ENCODE measurements at places on chromosomes 12 and 14.
A peak's percentile ranks its signal among the peaks of the same experiment; 100 is the strongest.

DNA sequence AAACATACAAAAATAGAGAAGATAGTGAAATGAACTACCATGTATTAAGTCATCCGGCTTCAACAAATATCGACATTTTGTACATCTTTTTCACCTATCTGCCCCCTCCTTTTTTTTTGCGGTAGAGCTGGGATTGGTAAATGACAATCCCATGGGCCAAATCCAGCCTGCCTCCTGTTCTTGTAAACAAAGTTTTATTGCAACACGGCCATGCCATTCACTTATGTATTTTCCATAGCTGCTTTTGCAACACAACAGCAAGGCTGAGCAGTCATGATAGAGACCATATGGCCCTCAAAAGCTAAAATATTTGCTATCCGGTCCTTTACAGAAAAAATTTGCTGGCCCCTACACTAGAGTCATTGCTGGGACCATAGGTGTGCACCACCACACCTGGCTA is 58.1 kb upstream of the PLEKHG3 start:
- DNase-seq: no peak

DNA sequence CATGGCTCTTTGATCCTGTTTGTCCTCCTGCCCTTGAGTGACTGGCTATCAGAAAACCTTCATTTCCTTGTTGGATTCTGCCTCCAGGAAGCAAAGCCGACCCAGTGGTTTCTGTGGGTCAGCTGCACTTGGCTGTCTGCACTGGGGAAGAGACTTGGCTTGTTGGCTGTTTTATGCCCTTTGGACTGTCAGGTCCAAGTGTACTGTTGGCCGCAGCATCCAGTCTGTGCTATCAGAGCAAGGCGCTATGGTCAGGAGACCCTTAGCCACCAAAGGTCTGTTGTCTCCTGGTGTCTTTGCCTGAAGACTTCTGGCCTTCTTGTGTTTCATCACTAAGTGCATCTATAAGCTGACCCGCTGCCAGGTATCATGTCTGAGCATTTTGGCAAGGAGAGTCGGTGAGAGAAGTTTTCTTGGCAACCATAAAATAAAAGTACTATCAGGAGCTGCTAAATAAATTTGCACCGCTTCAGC is 177.4 kb upstream of the HIF1A start:
- no peak for DNase-seq

GRCh38 chr12:103799857-103800771 is 40.9 kb downstream of the NT5DC3 start:
- no peak for DNase-seq

DNA sequence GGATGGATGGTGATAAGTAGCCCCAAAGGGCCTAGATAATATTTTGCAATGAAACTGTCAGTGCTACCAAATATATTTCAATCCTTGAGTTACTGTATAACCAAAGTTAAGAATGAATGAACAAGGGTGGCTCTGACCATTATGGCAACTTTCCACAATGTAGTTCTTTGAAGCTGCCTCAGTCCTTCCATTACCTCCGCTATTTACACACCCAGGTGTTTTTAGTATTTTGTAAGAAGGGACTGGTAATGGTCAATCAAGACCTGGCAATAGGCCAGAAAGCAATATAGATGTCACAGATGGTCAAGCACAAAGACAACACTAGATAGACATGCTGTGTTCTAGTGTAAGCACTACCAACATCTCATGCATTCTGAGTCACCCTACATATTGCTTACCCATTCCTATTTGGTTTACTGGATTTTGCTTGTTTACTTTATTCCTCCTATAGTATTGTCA is 16.3 kb downstream of the DUSP16 start:
- no peak for DNase-seq

DNA sequence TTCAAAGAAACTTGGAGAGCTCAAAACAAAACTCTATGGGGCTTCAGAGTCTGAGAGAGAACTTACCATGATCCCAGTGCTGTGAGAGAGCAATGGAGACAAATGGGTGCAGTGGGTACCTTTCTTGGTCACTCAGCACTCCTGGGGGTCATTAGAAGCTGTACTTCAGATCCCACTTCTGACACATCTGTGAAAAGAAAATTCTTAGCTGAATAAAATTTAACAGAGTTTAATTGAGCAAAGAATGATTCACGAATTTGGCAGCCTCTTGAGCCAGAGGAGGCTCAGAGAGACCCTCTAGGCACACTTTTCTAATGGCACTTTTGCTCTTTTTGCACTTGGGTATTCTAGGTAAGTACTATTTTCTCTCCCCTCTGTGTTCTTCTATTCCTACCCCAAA is 96.8 kb upstream of the SYT10 start:
- no peak for DNase-seq

DNA sequence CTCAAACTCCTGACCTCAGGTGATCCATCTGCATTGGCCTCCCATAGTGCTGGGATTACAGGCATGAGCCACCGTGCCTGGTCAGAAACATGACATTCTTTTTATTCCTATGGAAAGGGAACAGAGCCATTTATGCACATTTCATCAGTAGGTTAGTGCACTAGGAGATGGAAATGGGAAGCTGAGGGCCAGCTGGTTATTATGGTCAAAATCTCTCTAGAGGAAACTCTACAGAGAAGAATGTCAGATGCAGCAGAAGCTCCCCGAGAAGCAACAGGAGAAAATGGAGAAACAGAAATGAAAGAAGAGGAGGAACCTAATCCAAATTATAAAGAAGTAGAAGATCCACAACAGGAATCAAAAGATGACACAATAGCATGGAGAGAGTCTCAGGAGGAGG is 2.7 kb downstream of the CFAP251 start:
- no peak for DNase-seq

DNA sequence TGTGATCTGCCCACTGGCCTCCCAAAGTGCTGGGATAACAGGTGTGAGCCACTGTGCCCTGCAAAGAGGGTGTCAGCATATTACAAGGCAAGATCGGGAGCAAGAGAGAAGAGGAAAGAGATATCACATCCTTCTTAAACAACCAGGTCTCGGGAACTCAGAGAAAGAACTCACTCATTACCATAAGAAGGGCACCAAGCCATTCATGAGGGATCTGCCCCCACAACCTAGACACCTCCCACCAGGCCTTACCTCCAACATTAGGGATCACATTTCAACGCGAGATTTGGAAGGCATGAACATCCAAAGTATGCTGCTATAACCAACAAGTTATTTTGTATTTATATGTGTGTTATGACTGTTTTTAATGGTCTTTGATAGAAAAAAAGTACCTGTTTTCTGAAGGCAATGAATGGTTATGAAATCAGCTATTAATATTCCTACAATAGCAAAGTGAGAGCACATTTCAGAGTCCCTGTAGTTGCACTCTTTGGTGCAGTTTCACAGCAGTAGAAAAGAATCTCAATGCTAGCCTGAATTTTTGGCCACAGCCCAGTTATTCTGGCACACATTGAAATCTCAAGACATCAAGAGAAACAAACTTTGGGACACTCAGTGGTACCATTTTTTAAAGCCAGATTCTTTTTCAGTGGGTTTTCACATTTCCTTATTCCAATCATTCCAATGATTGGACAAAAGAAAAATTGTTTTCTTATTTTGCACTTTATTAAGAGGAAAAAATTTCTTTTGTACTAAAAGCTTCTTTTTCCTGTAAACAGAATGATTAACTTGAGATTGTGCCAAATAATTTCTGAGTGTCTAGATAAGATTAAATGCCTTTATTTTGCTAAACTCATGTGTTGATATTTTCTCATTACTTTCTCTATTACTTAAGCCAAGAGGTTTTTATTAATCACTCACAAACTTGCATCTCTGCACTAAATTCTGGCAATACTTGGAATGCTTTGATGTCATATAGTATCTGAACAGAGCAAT is 582.6 kb upstream of the ATP2B1 start:
- no peak for DNase-seq

- no peak for DNase-seq
Measured at GRCh38 chr12:20527417-20528163, 159.3 kb downstream of the PDE3A start.

GRCh38 chr12:3752096-3752709 is 706 bp downstream of the CRACR2A start:
- DNase-seq: peak; percentile 71

- no peak for DNase-seq
Measured at GRCh38 chr14:28751467-28752058, 15.0 kb upstream of the FOXG1 start.

DNA sequence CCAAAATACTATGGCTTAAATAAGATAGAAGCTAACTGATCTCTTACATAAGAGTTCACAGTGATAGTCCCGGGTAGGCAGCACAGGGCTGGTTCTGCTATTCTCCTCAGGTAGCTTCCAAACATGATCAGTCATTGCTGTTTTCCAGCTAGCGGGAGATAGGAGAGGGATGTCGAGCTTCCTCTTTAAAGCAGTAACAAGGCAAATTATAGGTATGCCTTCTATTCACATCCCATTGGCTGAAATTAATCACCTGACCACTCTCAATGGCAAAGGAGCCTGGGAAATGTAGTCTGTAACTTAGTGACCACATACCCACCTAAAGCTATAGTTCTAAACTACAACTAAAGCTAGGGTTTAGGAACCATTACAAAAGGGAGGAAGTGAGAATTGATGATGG is 34.5 kb upstream of the VRK1 start:
- peak; percentile 30 for DNase-seq

DNA sequence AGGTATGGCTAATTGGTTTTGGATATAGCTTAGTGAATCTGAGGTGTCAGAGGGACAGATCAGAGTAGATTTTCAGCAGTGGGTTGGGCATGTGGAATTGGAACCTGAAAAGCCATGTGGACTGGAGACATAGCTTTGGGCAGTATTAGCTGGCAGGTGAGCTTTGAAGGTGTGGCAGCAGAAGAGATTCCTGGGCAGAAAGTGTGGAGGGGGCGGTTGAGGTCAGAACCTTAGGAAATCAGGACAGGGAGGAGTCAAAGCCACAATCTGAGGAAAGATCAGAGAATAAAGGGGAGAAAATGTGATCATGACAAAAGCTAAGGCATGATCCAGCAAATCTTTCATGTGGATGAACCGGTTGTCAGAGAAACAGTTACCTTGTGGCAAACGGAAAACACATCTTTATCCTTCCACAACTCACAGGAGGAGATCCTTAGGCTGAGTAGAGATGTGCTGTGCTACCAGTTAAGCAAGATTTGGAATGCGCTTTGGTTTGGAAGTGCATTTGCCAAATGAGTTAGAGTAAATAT is 56.4 kb downstream of the PTGER2 start:
- no peak for DNase-seq

DNA sequence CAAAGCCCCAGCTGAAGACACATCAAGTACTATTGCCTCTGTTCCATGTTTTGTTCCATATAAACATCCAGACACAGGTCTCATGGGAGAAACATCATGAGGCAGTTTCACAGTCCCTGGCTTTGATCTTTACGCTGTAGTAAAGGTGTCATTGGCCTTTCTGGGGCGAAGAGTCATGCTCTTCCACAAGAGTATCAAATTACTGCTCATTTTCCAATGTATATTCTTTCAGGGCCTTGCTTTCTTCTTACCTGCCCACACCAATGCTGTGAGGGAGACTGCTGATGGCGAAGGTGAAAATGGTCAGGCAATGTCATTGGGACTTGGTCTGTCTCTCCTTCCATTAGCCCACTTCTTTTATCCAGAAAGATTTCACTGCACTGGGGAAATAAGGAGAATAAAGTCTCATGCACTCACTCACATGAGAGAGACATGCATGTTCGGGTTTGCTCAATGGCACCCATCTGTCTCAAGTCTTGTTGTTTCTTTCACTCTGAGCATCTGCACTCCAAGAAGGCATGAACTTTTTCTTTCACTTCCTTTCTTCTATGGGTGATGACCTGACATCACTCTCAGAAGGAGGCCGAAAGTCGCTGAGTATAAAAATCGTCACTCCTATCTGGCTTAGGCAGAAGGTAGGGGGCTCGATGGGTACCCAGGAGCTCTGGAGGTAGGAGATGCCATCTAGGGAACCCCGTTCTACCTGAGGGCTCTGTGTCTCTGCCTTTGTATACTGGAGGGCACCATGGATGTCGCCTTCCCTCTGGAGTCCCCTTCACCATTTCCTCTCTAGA is 1.3 kb upstream of the JDP2 start:
- DNase-seq: no peak

DNA sequence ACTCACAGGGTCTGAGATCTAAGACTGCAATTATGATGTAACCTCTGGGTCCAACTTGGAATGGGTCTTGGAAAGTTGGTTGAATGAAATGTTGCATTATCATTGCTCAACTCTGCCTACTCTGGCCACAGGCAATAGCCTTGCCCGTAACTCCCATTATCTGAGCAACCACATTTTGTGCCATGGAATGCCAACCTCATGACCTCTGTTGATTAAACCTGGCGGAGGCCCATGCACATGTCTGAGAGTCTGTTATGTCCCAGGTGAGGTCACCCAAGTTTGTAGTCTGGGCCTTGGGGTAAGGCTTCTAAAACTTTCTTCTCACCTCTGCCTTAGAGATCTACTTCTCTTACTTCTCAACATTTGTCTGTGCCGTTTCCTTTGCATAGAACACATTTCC is 140.9 kb downstream of the TBX5 start:
- no peak for DNase-seq

- DNase-seq: no peak
Measured at GRCh38 chr12:43315961-43316360, 236.0 kb downstream of the ADAMTS20 start.

DNA sequence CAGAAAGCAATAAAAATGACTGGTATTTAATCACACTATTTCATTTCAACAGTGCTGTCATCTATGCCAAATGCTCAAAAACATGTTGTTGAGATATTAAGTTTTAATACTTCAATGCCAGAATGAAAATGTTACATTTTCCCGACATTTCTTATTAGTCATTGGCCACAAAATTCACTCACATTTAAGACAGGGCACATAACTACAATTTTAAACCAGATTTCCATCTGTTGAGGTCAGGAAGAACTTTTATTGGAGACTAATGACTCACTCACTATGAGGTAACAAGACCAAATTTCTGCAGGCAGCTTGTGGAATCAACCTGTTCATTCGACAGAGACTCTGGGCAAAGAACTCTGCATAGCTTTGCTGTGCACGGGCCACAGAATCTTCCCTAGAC is 36.8 kb downstream of the PPTC7 start:
- no peak for DNase-seq

DNA sequence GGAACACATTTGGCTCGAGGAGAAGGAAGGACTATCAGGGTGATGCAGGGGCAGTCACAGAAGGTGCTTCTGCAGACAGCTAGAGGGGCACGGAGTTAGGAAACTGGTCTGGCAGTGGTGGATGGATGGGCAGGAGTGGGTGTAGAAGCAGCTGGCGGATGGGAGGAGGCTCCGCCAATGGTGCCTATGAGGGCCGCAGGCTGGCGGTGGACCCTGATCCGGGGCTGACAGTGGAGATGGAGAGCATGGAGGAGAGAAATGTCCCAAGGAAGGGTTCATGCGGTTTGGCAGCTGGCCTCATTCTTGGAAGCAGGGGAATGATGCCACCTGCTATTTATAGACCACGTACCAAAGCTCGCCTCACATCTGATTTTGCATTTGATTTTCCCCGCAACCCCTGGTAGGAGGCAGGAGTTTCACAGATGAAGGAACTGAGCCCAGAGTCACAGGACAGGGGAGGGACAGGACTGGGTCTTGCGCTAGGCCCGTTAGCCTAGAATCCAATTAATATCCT is 237.1 kb downstream of the FOXN3 start:
- DNase-seq: no peak

DNA sequence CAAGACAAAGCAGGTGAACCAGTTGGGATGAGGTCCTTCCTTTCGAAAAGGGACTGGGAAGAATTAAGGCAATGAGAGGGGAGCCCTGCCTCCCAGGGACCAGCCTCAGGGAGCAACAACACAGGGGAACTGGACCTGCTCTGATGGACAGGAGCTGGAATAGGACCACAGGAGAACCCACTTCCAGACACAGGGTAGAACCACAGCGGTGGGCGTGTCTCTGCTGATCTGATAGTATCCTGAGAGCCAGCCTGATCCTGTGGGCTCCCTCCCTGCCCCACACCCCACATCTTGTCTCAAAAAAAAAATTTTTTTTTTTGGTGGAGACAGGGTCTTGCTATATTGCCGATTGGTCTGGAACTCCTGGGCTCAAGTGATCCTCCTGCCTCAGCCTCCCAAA is 13.6 kb upstream of the PLEK2 start:
- no peak for DNase-seq
